ENCODE measurements at places on chromosomes 7 and 10. TPM values are rescaled to one million over a fixed set of nuclear protein-coding genes. Genes with fewer than 3 reads are reported as not detected.

DNA sequence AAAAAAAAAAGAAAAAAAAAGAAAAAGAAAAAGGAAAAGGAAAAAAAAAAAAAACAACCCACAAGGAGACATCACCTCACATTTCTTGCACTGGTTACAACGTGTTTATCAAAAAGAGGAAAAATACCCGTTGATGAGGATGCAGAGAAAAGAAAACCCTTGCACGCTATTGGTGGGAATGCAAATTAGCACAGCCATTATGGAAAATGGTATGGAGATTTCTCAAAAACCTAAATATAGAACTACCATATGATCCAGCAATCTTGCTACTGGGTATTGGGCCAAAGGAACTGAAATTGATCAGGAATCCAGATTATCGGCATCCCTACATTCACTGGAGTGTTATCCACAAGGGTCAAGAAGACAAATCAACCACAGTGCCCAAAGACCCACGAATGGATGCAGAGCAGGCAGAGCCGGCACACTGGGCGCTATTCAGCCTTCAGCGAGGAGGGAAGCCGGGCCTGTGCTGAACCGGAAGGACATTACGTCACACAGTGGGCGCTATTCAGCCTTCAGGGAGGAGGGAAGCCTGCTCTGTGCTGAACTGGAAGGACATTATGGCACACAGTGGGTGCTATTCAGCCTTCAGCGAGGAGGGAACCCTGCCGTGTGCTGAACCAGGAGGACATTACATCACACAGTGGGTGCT lies 258.7 kb downstream of the ZMYND11 start:
- DNase-seq, result no peak

DNA sequence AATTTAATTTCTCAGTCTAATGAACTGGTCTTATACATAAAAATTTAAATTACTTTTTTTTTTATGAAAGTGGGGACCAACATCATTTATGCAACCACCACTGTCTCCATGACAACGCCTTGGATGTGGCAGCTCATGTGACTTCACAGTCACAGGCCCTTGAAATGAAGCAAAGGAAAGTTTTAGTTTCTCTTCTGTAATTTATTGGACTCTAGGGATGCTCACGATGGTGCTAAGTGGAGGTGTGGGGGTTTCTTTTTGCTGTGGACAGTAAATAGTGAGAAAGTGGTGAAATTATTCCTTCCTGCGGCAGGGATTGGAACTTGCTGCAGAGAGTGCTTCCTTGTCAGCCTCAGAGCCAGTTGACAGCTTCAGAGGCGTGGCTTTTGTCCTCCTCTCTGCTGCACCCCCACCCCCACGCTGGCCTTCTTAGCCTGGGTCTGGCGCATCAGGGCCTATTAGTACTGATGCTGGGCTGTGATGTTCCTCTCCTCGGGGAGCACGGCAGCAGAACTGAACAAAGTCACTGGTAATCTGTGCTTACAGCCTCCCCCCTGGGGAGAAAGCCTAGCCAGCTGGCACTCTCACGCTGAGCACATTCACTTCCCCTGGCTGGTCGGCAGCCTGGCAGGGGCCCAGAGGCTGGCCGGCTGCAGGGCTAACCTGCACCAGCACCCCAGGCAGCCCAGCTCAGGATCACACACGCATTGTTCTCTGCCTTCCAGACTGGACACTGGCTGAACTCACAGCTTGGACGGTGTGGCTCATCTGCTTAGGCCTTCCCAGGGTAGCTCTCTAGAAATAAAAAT lies 517.5 kb upstream of the GALNT17 start:
- DNase-seq, result peak; percentile 58

DNA sequence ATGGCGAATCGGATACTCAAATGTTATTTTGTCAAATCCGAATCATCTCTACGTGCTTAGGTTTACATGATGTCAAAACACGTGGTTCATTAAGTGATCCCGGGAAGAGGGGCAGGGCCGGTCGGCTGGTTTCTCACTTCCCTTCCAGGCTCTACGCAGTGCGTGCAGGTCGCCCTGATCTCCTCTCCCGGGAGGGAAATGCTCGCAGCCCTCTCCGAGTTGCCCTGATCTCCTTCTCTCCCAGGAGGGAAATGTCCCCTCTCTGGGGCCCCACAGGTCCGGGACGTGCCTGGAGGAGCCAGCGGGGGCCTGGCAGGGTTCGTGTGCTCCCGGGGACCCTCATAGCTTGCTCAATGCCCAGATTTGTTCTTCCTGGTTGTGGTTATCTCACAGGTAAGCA lies 202.7 kb downstream of the DNAJB6 start:
- no peak for DNase-seq

DNA sequence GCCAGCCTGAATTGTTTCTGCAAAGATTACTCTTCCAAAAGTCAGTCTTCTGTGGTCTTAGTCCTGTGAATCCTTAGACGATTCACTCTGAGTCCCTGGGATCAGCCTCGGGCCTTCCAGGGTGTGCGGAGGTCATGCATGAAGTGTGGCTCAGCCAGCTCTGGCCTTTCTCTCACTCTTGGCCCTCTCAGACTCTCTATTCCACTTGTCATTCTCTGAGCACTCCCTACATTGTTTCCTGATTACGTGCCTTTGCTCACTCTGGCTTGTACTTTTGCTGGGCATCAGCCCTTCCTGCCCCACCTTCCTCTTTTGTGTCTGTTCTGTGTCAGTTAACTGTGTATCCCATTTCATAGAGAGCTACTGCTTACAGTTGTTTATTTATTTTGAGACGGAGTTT lies 36.0 kb downstream of the CCNY start:
- peak; percentile 15 for DNase-seq

DNA sequence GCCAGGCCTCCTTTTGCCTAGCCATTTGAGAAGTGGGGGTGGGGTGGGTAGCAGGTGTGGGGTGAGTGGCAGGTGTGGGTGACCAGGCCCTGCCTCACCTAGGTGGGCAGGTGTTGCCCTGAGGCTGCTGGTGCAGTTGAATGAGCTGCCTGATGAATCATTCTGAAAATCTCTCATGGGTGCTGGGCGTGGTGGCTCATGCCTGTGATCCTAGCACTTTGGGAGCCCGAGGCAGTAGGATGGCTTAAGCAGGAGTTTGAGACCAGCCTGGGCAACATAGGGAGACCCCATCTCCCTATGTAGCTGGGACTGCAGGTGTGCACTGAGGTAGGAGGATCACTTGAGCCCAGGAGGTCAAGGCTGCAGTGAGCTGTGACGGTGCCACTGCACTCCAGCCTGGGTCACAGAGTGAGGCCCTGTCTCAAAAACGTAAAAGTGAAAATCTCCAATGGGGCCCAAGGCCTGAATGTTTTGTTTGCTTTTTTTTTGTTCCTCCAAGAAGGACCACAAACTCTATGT lies 17.7 kb downstream of the TSPAN14 start:
- DNase-seq, result no peak

Gene MYL10
- total RNA-seq, result not detected

DNA sequence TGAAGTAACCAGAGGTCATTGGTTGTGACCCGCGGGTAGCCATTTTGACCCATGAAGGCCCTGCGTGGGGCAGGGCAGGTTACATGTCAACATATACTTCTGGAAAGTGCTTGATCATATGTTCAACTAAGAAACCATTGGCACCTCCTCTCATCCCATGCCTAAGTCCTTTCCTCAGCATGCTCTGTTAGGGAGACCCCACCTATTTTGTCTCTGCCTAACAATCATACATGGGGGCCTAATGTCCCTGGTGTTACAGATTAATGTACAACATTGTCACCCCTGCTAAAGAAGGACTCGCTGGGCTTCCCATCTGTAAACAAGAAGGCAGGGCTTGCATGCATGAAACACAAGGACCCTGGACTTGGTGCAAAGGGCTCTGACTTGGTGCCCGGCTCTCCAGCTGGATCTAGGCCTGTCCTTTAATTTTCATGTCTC lies 133.7 kb upstream of the TNS3 start:
- DNase-seq, result no peak

DNA sequence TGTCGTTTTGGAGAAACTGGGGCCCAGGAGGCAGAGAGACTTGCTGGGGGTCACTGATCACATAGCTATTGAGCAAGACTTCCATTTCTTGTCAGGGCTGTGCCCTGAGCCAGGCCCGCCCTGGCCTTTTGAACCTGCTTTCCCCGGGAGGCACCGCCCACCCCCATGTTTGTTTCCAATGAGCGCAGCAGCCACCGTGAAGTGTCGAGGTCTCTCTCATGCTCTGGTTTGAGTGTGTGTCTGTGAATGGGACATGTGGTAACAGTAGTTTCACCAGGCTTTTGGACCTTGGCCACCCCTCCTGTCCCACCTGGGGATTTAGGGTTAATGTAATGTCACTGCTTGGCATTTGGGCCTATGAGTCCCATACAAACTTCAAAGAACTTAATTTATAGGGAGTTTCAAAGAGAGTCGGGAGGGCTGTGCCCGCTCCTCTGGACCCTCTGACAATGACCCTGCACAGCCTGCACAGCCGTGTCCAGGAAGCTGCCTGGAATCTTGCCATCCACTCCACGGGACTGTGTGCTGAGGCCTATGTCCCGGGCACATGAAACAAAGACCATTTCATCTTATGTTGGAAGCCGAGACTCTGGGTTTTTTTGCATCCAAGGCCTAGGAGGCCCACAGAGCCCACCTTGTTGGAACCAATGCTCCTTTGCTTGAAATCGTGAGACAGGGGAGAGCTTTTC lies 6.3 kb downstream of the PRF1 start:
- no peak for DNase-seq

GRCh38 chr10:97781618-97782331 lies 10.0 kb upstream of the SFRP5 start:
- no peak for DNase-seq

DNA sequence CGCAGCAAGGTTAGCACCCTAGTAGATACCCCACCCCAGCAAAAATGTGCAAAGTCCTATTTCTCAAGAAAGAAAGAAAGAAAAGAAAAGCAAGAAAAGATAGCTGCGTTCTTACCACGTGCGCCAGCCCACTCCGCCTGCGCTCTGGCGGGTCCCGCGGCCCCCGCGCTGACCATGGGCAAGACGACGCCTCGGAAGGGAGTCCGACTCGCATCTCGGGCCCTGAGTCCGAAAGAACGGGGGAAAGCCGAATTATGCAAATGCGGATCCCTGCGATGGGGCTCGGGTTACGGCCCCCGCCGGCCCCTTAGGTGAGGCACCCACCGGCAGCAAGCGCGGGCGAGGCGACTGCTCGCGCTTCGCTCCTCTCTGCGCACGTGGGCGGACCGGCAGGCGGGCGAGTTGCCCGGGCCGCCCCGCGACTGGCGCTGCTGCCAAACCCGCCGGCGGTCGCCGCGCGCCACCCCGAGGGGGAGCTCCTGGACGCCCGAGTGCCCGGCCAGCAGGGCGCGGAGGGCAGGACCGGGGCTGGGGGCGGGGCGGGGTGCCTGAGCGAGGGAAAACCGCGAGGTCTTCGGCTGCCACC lies 2.4 kb upstream of the EGR2 start:
- DNase-seq, result peak; percentile 48

DNA sequence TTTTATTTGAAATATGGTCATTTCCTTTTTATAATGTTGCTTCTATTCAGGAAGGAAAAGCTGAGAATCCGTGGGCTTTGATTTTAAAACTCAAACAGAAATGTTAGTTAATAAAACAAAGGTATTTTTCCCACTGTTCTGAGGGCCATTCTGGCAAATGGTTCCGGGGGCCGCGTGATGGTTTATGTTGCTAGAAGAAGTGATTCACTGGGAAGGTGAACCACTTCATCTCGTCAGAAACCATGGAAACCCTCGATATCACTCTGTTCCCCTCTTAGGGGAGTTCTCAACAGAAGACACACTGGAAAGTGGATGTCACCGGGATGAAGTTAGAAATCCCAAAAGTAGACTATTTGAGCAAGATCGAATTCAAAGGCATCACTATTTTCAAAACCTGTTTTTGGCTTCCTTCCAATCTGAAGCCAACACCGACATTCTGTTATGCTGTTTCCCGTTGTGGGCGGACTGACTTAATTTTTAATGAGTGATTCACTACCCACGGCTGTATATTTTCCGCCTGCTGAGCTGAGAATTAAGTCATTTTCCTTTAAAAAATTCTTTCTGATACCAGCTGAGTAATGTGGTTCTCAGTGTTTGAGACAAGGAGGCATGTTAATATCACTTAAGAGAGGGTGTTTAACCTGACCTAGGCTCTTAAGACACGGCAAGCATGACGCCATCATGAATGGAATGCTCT lies 84.1 kb downstream of the PTPRE start:
- DNase-seq, result no peak

DNA sequence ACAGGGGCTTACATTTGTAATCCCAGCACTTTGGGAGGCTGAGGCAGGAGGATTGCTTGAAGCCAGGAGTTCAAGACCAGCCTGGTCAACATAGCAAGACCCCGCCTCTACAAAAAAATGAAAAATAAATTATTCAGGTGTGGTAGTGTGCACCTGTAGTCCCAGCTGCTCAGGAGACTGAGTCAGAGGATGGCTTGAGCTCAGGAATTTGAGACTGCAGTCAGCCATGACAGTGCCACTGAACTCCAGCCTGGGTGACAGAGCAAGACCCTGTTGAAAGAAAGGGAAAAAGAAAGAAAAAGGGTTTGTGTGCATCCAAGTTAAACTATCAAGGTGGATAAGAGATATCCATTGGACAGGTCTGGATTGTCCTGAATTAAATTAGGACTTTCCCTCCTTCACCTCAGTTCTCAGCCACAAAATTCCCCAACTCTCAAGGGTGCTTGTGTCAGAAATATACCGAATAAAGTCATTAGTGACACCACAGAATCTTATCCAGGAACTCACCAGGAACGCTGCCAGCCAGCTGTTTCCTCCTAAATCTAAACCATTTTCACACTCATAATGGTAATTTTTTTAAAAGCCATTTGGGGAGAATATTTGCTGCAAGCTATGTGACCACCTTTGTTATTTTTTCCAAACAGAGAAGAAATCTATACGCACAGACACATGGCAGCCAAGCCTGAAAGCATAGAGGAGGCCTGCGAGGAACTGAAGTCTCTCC lies 12.0 kb downstream of the AFAP1L2 start:
- DNase-seq, result no peak

DNA sequence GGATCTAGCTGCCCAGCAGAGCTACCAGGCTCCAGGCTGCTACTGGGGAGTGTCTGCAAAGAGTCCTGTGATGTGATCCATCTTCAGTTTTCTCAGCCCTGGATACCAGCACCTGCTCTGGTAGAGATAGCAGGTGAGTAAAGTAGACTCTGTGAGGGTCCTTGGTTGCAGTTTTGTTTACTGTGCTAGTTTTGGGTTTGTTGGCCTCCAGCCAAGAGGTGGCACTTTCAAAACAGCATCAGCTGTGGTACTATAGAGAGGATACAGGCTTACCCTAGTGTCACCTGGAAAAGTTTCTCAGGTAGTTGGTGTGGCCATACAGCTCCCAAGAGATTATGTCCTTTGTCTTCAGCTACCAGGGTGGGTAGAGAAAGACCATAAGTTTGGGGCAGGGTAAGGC lies 56.3 kb downstream of the MTERF1 start:
- no peak for DNase-seq

DNA sequence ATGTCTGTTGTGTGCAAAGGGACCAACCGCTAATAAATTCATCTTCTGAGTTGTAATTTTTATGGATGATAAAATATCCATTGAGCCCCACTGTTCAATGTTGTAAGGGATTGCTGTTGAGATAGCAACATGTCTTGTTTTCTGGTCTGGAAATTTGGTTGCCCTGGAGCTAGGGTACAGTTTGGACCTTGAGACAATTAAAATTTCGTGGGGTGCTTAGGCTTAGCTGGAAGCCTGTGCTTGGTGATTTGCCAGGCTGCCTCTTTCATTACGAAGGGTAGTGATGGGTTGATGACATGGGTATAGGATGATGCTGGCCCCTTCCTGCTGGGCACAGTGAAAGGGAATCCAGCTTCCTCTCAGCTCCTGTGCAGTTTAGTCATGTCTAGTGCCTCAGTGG lies 43.6 kb downstream of the PLCE1 start:
- no peak for DNase-seq
